ENCODE measurements at places on chromosomes 2 and 18. TPM values are rescaled to one million over a fixed set of nuclear protein-coding genes. Genes with fewer than 3 reads are reported as not detected.

ACMSD gene
- total RNA-seq = not detected

TFCP2L1 gene
- 0.04 TPM for total RNA-seq

DNA sequence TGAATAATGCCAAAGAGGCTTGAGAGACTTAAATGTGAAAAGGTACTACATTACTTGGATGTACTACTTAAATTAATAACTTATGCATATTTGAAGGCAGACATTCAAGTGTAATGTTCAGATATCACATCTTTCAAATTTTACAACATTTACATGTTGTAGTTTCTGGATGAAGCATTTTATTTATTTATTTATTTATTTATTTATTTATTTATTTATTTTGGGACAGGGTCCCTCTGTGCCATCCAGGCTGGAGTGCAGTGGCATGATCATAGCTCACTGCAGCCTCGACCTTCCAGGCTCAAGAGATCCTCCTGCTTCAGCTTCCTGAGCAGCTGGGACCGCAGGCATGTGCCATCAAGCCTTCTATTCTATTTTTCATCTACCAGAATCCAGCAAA lies 596.4 kb downstream of the ERBB4 start:
- H3K27ac ChIP-seq = no peak overlapping the region
- H3K4me1 ChIP-seq = no peaks in the 10 kb centered on the region
- DNase-seq = no peak
- no peaks in the 10 kb centered on the region for H3K27me3 ChIP-seq

DNA sequence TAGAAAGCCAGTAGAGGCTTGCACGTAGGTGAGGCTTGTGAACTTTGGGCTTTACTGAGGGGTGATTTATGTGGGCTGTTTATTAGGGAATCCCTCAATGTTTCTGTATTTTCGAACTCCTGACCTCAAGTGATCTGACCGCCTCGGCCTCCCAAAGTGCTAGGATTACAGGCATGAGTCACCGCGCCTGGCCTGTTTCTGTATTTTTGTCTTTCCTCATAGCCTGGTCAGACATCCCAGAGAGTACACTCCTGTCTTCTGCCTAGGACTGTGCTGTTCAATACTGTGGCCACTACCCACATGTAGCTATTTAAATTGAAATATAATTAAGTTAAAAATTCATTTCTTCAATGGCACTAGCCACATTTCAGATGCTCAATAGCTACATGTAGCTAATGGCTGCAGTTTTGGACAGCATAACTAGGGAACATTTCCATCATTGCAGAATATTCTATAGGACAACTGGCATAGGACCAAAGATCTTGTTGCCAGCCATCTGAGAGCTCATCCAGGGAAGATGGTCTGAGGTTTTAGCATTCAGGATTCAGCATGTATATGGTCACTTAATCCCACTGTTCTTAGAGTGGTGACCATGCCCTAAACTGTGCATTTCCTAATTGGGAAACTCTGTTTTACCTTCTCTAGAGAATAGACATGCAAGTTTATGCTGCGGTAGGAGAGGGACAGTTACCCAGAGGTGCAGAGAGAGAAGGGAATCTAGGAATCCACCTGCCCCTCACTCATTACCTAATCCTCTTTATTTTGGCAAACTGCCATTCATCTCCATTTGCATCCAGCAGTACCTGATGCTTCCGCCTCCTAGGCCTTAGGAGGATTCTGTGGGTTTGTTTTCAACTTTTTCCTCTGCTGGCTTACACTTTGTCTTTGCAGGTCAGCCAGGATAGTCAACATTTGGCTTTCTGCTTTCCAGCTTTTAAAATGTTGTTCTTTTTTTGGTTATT lies 64.4 kb downstream of the LCLAT1 start:
- no peaks in the 10 kb centered on the region for H3K27me3 ChIP-seq
- no peak overlapping the region for H3K27ac ChIP-seq
- H3K36me3 ChIP-seq = peaks cover 19% of the 10 kb centered on the region
- peaks cover 37% of the 10 kb centered on the region for H3K4me1 ChIP-seq

DNA sequence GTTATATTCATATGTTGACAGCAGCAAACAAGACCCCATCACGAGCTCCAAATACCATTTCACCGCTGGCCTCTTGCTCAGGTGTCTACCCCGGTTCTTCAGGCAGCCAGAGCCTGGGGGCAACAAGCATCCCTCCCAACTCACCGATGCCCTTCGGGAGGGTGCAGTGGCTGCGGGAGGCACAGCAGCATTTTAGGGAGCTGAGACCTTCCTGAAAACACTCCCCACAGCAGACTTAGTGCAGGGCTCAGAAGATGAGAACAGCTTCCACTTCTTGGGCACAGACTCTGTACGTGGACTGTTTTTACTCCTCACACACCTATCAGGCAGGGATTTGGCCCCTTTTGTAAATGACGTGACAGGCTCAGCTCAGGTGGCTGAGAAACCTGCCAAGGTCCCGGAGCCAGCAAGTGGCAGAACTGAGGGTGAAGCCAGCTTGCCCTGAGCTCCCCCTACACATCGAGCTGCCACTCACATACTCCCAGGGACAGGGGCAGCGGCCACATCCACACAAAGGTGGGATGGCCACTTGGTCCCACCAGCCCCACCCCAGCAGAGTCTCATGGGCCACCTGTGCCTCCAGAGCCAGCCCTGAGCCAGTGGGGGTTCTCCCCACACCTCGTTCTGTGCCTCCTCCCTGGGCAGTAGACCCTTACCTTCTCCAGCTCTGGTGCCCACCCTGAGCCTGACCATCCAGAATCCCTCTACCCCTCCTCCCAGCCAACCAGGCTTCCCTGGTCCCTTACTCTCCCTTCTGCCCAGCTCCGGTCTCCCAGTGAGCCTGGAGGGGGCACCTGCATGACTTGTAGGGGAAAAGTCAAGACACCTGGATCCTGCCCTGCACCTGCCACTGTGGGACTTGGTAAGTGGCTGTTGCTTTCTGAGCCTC lies 28.5 kb downstream of the CYP27C1 start:
- H3K4me1 ChIP-seq = no peaks in the 10 kb centered on the region
- H3K27me3 ChIP-seq = peaks cover 5% of the 10 kb centered on the region
- H3K36me3 ChIP-seq = no peaks in the 10 kb centered on the region
- H3K4me3 ChIP-seq = no peak overlapping the region
- DNase-seq = no peak
- H3K27ac ChIP-seq = no peak overlapping the region

DNA sequence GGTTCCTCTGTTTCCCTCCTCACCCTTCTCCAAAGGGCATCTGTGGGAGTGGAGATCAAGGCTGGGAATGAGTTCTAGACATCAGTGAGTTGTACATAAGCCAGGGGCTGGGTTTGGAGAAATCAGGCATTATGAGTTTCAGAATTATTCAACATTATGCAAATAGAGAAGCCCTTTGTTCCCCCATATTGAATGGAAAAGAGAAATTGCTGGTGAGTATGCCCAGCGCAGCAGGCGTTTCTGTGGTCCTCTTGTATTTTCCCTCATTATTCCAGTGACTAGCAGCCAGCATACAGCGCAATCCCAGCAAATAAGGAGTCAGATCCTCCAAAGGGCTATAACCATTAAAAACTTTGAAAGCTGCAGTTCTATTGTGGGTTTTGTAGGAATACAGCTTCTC lies 94.4 kb downstream of the VWA3B start:
- DNase-seq = no peak
- no peaks in the 10 kb centered on the region for H3K36me3 ChIP-seq
- peaks cover 24% of the 10 kb centered on the region for H3K27me3 ChIP-seq
- no peak overlapping the region for H3K4me3 ChIP-seq

DNA sequence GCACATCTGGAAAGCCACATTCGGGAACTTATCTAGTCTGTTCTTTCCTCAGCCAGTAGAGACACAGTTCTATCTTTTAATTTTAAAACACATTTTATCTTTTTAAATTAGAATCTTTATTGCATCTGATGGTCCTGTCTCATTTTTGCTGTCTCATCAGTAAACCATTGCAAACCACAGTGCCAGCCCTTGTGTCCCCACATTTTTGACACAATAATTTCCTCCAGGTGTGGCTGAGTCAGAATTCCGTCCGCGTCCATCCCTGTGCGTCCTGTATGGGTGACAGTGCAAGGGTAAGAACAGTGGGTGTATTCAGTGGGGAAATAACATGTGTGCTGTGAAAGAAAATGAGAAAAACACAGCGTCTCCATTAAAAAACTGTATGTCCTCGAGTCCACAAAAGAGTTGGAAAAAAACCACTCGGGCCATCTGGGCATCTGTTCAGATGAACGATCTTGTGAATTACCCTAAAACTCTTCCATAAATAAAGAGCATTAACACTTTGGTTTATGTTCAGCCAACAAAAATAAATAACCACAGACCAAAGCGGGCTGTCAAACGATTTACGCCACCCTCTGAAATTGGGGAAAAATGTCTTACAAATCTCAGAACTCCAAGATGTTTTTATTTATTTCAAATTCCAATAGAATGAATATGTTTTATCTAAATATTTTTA lies 137.3 kb downstream of the ZNF516 start:
- H3K4me3 ChIP-seq = no peak overlapping the region
- no peaks in the 10 kb centered on the region for H3K27me3 ChIP-seq
- no peaks in the 10 kb centered on the region for H3K36me3 ChIP-seq

All from activated CD8-positive, alpha-beta T cell treated with anti-CD3 and anti-CD28 coated beads for 36 hours (primary cell).